ENCODE measurements at places on chromosomes 6 and 20. TPM values are rescaled to one million over a fixed set of nuclear protein-coding genes. Genes with fewer than 3 reads are reported as not detected.
A peak's percentile ranks its signal among the peaks of the same experiment; 100 is the strongest.

DNA sequence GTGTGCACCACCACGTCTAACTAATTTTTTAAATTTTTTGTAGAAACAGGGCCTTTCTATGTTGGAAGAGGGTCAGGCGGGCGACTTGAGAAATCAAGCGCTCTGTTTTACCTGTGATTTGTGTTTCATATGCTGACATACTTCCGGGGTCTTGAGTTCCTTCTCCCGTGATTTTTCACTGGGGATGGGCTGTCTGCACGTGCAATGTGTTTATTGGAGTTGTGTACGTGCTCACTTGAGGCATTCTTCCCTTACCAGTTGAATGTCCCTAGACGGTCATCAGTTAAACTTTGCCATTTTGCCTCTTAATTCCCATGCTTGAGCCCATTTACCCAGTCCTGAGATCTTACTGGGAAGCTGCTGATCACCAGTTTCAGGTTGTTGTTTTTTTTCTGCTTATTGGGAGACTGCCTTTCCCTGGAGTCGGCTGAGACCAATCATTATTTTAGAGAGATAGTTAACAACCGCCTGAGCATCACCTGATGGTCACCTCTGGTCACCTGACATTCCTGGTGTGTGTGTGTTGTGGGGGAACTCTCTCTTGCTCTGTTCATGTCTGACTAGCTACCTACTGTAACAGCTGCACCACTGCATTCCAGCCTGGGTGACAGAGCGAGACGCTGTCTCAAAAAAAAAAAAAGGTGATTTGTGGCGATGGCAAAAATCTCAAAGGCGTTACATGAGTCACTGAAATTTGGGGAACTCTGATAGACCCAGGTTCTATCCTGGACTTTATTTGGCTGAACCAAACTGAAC, 34.8 kb upstream of the NCOA3 start:
- DNase-seq, result peak; percentile 47

ADGRF5 gene
- total RNA-seq, result 25.9 TPM

DNA sequence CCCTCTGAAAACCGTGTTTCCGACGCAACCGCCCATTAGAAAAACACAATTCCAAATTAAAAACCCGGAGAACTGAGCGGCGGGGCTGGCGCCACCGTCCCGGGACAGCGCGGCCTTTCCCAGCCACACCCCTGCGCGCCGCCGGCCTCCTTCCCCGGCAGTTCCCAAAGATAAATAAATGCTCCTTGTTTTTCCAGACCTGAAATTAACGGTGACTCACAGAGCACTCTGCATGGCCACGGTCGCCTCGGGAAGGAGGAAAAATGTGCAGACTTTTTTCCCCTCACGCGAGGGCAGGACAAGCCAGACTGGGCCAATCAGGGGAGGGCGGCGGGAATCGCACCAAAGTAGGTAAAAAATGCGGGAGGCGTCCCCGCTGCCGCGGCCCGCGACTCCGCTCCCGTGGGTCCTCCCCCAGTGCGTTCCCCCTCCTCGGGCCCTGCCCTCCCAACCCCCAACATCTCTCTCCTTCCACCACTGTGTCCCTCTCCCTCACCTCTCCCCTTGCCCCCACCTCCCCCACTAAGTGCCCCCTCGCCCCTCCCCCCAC, 828 bp upstream of the DSTN start:
- DNase-seq, result peak; percentile 92

DNA sequence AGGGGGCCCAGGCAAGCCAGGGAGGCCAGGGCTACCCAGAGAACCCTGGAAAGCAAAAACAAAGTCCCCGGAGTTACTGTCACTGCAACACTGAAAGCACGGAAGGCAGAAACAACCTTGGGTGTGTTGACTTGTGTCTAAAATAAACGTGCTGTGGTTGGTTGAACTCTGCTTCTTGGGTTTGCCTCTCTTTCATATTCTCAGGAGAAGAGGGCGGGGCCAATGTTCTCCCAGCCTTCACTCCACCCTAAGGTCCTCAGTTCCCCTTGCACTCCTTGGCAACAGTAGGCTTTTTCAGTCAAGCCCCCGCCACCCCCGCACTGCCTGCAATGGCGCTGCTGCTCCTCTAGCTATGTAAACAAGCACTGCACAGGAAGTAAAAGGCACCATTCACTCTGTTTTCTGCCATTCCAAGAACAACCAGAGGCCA, 60.9 kb downstream of the COL9A1 start:
- DNase-seq, result no peak

ULBP2 gene
- total RNA-seq, result 3.0 TPM

C6orf58 gene
- total RNA-seq, result 0.55 TPM

DNA sequence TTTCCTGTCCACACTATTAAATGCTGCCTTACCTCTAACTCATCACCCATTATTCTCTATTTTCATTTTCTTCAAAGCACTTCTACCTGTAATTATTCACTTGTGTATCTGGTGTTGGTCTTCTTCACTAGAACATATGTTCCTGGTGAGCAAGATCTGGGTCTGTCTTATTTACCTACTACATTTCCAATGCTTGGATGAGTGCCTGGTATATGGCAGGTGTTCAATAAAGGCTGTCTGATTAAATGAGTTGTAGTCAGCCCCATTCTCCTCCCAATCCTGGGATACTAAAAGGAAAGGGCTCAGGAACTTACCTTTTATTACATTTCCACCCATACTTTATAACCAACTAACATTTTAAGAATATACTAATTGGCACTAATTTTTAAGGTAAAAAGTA, 61.0 kb downstream of the CEP162 start:
- no peak for DNase-seq

- no peak for DNase-seq
Measured at GRCh38 chr6:16205377-16206144, 32.8 kb upstream of the GMPR start.

DNA sequence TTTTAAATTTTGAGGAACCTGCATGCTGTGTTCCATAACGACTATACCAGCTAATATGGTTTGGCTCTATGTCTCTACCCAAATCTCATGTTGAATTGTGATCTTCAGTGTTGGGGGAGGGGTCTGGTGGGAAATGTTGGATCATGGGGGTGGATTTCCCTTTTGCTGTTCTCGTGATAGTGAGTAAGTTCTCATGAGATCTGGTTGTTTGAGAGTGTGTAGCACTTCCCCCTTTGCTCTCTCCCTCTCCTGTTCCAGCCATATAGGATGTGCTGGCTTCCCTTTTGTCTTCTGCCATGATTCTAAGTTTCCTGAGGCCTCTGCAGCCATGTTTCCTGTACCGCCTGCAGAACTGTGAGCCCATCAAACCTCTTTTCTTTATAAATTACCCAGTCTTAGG, 61.8 kb upstream of the NEDD9 start:
- DNase-seq, result no peak

GRCh38 chr6:13788820-13789219, 25.5 kb downstream of the MCUR1 start:
- no peak for DNase-seq

DNA sequence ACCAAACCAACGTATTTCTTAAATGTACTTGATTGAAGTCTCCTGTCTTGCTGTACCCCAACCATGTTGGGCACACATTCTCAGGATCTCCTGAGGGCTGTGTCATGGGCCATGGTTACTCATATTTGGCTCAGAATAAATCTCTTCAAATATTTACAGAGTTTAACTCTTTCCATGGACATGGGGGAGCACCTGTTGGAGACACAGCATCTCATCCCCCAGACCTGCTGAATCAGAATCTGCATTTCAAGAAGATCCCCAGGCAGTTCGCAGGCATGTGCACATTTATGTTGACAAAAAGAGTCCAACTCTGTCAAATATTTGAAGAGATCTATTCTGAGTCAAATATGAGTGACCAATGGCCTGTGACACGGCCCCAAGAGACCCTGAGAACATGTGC, 24.5 kb downstream of the PIGT start:
- DNase-seq, result no peak

DNA sequence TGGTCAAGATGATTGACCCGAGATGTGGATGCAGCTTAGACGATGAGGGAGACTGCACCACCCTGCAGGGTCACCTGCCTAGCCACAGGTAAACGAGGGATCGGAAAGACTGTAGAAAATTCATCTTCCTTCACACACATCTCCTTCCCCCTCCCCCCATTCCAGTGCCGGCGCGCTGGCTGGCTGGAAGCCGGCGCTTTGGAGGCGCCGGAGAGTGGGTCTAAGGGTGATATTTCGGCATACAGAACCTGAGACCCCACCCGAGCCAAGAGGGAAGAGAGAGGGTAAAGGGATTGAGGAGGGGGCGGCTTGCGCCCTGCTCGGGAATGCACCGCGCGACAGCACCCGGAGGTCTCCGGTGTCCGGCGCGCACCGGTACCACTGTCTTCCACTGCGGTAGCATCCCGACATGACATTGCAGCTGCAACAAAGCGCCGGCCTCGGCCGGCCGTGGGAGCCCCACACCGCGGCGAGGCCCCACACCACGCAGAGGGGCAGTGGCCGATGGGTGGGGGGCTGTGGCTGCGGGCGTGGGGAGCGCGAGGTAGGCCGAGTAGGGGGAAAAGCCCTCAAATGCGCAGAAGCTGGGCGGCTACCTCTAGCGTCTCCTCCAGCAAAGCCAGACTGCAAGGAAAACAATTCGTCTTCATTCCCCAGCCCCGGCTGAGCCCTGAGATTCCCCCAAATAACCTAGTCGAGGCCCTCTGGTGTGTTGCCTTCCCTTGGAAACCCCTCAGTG, 984 bp downstream of the TNFRSF21 start:
- no peak for DNase-seq

CGAS gene
- 5.2 TPM for total RNA-seq

- no peak for DNase-seq
Measured at GRCh38 chr6:41059556-41059955, 6.6 kb downstream of the APOBEC2 start.

- DNase-seq, result no peak
Measured at GRCh38 chr6:117906958-117907600, at the start of gene SLC35F1. SLC35F1 (plus strand) TSS chr6:117907264.

GRCh38 chr6:76466286-76466685, 393.8 kb upstream of the IMPG1 start:
- DNase-seq, result no peak

GRCh38 chr6:53214172-53214571, 65.5 kb upstream of the GCM1 start:
- DNase-seq, result no peak

GRCh38 chr6:137876547-137876946, 9.5 kb downstream of the TNFAIP3 start:
- DNase-seq, result no peak

REM1 gene
- total RNA-seq, result 8.6 TPM

DNA sequence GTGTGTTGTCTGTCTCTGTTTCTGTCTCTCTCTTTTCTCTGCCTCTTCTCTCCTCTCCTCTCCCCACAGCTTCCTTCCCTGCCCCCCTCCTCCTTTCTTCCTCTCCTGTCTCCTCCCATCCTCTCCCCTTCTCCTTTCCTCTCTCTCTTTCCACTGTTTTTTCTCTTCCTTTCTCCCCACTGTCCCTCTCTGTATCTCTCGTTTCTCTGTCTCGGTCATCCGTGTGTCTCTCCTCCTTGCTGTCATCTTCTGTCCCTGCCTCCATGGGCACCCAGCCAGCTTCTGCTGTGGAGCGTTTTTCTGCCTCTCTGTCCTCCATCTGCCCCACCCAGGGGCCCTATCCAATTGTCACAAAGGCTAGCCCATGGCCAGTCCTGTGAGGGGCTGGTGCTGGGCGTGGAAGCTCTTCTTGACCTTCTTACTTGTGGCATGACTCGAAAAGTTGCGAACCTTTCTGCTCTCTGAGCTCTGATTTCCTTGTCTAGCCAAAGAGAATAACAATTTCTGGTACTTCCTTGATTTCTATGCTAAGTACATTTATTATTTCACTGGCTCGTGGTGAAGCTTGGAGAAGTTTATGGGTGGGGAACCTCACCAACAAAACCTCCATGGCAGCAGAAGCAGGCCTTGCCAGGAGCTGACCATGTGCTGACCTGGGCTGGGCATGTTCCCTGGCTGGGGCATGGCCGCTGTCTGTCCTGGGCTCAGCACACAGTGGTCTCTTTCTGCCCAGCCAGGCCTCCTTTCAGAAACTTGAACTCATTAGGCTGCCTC, 69.3 kb downstream of the CEBPB start:
- DNase-seq, result no peak

DNA sequence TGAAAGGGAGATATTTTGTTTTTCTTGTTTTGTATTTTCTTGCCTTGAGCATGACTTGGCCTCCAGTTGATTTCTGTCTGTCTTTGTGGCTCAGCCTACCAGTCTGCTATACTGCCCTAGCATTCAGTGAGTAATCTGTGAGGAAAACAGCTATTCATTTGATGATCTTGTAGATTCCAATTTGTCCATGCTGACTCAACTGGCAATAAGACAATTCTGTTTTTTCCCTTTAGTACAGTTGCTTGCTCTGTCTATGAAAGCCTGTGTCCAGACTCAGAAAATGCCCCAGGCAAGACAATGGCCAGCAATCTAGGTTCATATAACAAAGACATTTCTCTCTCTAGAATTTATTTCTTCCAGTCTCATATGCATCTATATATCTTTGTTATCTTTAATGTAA, 10.9 kb upstream of the SOX4 start:
- DNase-seq, result no peak

C6orf118 gene
- total RNA-seq, result not detected

- no peak for DNase-seq
Measured at GRCh38 chr20:49435639-49436038, 46.8 kb downstream of the KCNB1 start.

CAGE1 gene
- total RNA-seq, result not detected

DNA sequence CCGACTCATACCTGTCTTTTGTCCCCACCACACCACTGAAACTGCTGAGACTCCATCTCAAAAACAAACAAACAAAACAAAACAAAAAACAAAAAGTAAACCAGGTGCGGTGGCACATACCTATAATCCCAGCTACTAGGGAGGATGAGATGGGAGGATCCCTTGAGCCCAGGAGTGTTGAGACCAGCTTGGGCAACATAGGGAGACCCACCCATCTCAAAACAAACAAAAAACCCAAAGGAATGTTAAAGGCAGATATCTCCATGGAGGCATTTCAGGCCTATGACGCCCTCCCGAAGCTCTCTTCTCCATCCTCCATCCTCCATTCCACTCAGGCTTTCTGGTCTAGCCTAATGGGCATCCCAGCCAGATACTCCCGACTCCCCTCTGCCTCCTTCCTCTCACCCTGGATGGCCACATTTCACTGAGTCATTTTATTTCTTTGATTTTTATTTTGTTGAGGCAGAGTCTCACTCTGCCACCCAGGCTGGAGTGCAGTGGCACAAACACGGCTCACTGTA, 3.2 kb upstream of the SLC4A11 start:
- no peak for DNase-seq

HTR1E gene
- total RNA-seq, result not detected

- DNase-seq, result no peak
Measured at GRCh38 chr6:15370733-15371671, 125.1 kb downstream of the JARID2 start.

EBF4 gene
- 30.3 TPM for total RNA-seq

DNA sequence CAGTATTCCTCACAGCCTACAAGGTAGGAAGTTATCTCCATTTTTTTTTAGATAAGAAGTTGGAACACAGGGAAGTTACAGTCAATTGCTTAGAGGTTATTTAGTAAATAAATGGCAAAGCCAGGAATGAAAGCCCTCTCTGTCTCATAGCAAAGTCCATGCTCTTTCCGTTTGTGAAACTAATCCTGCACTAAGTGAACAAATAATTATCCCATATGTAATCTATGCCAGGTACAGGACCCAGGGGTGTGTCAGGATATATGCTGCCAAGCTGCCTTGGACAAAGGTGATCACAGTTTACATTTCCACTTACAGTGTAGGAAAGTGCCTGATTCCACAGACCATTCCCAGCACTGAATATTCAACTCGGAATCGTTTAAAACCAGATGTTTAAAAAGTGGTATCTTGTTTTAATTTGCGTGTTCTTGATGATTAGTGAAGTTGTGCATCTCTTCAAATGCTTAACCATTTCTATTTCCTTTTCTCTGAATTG, 13.6 kb upstream of the GMDS start:
- no peak for DNase-seq

All from ureter (tissue), 1 donor.